ENCODE measurements at places on chromosomes 6 and 20.

DNA sequence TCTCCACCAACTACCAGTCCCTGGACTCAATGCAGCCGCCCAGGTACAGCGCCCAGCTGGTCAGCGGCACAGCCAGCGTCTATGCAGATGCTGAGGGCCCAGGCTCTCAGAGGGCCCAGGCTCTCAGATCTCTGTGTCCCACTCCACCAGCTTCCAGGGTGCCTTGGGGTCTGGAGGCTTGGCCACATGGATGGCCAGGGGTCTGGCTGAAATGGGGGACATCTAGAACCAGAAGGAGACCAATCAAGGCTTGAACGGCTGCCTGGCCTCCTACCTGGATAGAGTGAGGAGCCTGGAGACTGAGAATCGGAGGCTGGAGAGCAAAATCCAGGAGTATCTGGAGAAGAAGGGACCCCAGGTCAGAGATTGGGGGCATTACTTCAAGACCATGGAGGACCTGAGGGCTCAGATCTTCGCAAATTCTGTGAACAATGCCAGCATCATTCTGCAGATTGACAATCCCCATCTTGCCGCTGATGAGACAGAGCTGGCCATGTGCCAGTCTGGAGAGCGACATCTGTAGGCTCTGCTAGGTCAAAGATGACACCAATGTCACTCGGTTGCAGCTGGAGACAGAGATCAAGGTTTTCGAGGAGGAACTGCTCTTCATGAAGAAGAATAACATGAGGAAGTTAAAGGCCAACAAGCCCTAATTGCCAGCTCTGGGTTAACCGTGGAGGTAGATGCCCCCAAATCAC, 44.1 kb upstream of the GRM4 start:
- DNase-seq = peak; percentile 45

DNA sequence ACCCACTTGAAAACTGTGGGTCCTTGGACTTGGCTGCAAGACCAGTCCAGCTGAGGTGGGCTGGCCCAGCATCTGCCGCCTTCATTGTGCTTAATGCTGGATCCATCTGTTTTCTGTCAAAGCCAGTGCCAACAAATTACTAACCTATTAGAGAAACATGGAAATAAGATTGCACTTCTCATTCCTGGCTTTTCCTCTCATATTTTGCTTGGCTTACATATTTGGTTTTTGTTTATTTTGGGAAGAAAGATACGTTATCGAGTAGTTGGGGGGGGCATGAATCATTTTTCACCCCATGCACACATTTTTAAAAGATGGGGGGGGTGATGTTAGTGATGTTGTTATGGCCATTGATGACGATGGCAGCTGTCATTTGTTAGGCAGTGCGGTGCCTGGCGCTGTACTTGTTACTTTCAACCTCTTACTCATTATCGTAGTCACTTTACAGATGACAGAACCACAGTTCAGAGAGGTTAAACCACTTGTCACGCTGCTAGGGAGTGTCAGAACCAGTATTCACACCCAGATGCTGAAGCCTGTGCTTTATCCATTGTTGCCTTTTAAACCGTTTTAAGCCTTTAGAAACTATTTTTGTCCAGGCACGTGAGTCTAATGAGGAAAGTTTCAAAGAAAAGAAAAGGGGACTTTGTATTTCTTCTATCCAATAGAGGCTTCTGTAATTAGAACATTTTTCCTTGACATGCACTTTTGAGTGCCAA, 180.0 kb downstream of the TMEM242 start:
- peak; percentile 38 for DNase-seq

DNA sequence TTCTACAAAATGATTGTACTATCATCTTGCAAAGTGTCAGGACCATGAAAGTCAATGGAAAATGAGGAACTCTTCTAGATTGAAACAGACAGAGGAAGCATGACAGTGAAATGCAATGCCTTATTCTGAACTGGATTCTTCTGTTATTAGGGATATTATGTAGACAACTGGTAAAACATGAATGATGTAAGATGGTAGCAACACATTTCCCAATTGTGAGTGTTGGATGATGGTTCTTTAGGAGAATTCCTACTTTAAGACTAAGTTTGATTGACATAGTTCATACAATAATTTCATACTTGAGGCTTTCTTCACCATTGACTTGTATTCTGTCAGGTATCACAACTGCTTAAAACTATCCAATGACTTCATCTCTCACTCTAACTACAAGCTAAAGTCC, 4.5 kb downstream of the UBE3D start:
- DNase-seq = no peak

DNA sequence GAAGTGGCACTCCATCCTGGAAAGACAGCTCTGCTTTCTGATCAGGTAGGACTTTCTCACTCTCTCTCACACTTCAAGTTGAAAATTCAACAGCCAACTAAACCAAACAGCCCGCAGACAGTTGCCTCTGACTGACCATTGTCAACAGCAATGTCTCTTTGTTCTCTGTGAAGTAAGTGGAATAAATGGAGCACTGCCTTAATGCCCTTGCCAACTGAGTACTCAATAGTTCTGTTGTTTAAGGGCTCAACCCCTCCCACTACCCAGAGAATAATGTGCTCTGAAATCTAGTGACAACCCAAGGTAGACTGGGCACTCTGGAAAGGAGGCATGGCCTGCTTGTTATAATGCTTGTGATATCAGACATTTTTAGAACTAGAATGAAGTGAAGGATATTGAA, 16.8 kb upstream of the BCLAF1 start:
- no peak for DNase-seq

DNA sequence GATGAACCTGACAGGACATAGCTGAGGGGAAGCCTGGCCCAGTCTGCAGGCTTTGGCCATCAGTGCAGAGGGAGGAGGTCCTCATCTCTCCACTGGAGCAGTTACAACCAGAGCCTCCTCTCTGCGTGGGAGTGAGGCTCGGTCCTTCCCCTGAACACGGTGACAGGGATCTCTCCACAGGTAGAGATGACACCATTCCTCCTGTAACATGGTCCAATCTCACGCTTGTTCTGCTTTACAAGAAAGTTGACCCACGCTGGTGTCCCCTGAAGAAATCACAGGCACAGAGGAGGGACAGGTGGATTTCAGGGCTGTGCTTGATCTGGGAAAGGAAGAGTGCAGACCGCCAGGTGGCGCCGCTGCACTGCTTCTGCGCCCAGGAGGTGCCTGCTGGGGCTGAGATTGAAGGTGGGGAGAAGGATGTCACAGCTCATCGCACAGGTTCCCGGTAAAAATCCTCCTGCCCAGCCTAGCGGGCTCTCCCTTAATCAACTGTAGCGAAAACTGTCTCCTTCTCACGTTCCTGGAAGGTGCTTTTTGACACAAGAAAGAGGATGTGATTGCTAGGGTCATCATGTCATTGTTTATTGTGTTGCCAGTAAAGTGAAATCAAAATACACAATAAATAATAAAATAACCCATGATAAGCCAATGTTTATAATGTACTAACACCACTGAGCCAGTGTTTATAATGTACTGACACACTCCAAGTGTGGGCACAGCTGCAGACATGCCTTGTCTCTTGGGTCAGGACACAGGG, 20.4 kb downstream of the HLA-G start:
- peak; percentile 86 for DNase-seq

DNA sequence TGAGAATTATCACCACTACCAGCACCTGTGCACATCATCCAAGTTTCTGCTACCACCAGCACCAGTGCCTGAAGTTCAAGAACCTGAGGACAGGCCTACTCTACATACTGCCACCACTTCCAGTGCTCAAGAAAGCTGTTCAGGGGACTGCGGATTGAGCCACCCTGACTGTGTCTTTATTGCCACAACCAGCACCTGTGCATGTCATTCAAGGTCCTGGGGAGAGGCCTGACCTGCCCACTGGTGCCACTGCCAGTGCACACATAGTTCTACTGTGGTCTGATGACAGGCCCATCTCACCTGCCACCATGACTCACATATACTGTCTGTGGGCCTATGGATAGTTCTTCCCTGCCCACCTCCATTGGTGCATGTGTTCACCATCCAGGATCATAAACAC, 559.4 kb downstream of the COL12A1 start:
- DNase-seq = no peak

GRCh38 chr20:13468166-13468565, 170.6 kb downstream of the TASP1 start:
- DNase-seq = no peak

DNA sequence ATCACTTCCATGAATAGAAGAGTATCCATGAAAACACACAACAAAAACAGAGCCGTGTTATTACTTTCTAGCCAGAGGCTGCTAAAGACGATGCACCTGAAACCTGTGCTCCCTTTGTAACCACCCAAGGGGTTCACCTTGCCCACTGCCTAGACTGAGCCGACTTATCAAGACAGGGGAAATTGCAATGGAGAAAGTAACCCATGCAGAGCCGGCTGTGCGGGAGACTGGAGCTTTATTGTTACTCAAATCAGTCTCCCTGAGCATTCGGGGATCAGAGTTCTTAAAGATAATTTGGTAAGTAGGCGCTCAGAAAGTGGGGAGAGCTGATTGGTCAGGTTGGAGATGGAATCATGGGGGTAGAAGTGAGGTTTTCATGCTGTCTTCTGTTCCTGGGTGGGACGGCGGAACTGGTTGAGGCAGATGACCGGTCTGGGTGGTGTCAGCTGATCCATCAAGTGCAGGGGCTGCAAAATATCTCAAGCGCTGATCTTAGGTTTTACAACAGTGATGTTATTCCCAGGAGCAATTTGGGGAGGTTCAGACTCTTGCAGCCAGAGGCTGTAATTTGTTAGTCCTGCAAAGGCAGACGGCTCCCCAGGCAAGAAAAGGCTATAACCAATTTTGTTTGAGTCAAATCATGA, 366.6 kb downstream of the PREX1 start:
- no peak for DNase-seq

GRCh38 chr6:54179152-54179551, 67.9 kb downstream of the MLIP start:
- DNase-seq = no peak

GRCh38 chr6:2790588-2791449, 25.6 kb downstream of the WRNIP1 start:
- DNase-seq = peak; percentile 61
